ENCODE measurements at places on chromosomes 3 and 15.

- peak overlapping the region; percentile 2 for H3K27ac ChIP-seq
- no peak for ATAC-seq
- H3K36me3 ChIP-seq: no peaks in the 10 kb centered on the region
- H3K27me3 ChIP-seq: no peaks in the 10 kb centered on the region
- H3K4me1 ChIP-seq: peaks cover 8% of the 10 kb centered on the region
These were observed 80.5 kb upstream of the SLC24A5 start for GRCh38 chr15:48040166-48040817.

GRCh38 chr3:159739969-159740368, 248.7 kb upstream of the IL12A start:
- no peak overlapping the region for H3K27ac ChIP-seq
- H3K4me3 ChIP-seq: no peak overlapping the region
- H3K27me3 ChIP-seq: no peaks in the 10 kb centered on the region
- no peaks in the 10 kb centered on the region for H3K4me1 ChIP-seq
- H3K36me3 ChIP-seq: no peaks in the 10 kb centered on the region

- no peak overlapping the region for H3K4me3 ChIP-seq
- H3K27ac ChIP-seq: no peak overlapping the region
- no peak for ATAC-seq
- H3K36me3 ChIP-seq: no peaks in the 10 kb centered on the region
- no peaks in the 10 kb centered on the region for H3K27me3 ChIP-seq
These were observed 405.9 kb upstream of the ZNF385D start for GRCh38 chr3:22156868-22157267.

DNA sequence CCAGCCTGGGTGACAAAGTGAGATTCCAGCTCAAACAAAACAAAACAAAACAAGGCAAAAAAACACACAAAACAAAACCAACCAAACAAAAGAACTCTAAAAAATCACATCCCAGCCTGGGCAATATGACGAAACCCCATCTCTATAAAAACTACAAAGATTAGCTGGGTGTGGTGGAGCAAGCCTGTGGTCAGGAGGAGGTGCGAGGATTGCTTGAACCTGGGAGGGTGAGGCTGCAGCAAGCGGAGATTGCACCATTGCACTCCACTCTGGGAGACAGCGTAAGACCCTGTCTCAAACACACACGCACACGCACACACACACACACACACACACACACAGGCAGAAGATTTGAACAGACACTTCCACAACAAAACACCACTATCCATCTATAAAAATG, 99.6 kb downstream of the SHQ1 start:
- ATAC-seq: no peak
- no peak overlapping the region for H3K27ac ChIP-seq
- H3K4me1 ChIP-seq: no peaks in the 10 kb centered on the region
- H3K27me3 ChIP-seq: no peaks in the 10 kb centered on the region

DNA sequence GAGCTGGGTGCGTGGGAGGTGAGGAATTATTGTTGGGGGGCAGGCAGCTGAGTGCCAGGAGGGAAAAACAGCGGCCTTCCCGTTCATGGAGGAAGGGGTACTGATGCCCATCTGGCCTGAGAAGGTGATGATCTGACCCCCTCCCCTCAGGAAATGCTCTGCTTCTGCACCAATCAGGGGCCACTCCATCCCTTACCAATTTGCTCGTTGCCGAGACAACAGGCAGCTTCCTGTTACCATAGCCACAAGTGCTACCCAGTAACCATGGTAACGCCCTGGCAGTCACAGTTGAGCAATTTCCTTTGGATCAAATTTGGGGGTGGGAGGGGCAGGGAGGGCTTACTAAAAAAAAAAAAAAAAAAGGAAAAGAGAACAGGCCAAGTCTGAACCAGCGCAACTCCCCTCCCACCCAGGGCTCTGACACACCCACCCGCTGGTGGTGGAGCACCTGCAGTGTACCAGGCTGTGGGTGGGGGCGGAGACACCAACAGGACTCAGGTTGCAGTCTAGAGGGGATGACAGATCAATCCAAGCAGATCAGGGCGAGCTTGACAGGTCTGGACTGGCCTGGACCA, 13.7 kb downstream of the CELF6 start:
- peaks cover 9% of the 10 kb centered on the region for H3K36me3 ChIP-seq
- no peaks in the 10 kb centered on the region for H3K27me3 ChIP-seq
- H3K4me1 ChIP-seq: no peaks in the 10 kb centered on the region
- no peak for ATAC-seq

DNA sequence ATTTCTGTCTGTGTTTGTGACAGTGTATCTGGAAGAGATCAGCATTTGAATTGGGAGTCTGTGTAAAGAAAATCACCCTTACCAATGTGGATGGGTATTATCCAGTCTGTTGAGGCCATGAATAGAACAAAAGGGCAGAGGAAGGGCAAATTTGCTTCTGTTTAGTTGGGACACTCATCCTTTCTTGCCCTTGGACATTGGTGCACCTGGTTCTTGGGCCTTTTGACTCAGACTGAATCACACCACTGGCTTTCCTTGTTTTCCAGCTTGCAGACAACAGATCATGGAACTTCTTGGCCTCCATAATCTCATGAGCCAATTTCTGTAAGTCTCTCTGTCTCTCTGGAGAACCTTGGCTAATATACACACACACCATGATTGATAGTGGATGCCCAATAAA, 164.4 kb upstream of the SGO1 start:
- H3K36me3 ChIP-seq: no peaks in the 10 kb centered on the region
- no peak overlapping the region for H3K27ac ChIP-seq
- H3K4me1 ChIP-seq: no peaks in the 10 kb centered on the region

- no peak for ATAC-seq
- H3K27ac ChIP-seq: no peak overlapping the region
- no peak overlapping the region for H3K4me3 ChIP-seq
- H3K36me3 ChIP-seq: no peaks in the 10 kb centered on the region
These were observed 304.5 kb downstream of the RBMS3 start for GRCh38 chr3:29585368-29585767.

- no peaks in the 10 kb centered on the region for H3K4me1 ChIP-seq
- H3K36me3 ChIP-seq: peaks cover 100% of the 10 kb centered on the region
- no peak for ATAC-seq
- H3K4me3 ChIP-seq: no peak overlapping the region
- H3K27me3 ChIP-seq: no peaks in the 10 kb centered on the region
These were observed 40.1 kb downstream of the FAN1 start for GRCh38 chr15:30943654-30944335.

DNA sequence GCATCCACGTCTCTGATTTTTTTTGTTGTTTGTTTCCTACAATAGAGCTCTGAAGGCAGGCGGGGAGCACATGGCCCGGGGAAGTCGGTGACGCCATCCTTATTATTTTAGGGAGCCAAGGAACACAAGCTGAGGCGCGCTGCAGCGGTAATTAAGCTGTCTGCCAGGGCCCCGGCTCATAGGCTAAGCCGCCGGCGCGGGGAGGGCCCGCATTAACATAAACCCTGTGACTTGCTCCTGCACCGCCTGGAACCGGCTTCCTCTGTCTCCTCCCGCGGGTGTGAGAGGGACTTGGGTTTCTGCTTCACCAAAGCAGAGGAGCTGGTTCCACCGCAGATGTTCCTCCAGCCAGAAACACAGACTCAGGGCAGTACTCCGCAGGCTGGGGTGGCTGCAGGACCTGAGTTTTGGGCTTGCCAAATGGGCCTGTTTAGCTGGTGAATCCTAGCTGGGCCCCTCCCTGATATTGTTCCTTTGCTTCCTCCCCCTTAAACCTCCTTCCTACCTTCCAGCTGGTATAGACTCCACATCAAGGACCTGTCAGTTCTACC, 25.3 kb downstream of the ANP32A start:
- H3K27me3 ChIP-seq: no peaks in the 10 kb centered on the region
- H3K4me1 ChIP-seq: no peaks in the 10 kb centered on the region
- H3K27ac ChIP-seq: peak overlapping the region; percentile 77
- peak; percentile 91 for ATAC-seq
- no peaks in the 10 kb centered on the region for H3K36me3 ChIP-seq

GRCh38 chr3:21234933-21235332, 516.1 kb downstream of the ZNF385D start:
- H3K27ac ChIP-seq: no peak overlapping the region
- no peaks in the 10 kb centered on the region for H3K36me3 ChIP-seq
- no peak overlapping the region for H3K4me3 ChIP-seq
- no peak for ATAC-seq

DNA sequence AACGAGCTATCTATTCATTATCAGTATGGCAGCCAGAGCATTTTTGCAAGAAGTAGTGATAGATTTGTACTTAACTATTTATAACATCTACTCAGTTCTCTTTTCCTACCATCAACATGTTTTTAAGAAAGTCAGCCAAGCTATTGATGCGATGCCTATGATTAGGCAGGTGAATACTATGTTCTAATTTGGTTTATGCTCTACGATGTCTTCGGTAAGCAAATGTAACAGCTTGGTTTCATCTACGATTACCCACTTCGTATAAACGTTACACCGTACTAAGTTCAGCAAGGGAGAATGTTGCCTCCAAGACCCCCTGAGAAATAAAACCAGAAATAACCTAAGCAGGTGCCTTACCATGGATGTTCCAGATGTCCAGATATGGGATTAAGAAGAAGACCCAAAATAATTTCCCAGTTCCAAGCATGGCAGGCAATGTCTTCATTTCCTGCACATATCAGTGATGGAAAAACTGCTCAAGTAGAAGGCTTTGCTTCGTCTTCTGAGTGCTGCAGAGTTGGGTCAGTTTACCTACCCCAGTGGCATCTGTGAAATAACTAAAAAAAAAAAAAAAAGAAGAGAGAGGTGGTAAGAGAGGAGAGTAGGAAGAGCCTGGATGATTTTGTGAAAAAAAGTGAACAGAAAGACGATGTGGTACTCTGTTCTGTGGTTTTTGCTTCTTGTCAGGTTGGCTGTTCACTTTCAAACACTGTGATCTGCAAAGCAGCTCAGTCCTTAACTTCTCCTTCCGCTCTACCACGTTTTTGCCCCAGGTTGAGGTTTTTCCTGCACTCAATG, at the start of gene BTLA:
BTLA (minus strand) TSS at position 559 of the 798 bp plus-strand sequence; CDS start at position 445, 114 bp downstream.
- ATAC-seq: no peak
- no peaks in the 10 kb centered on the region for H3K27me3 ChIP-seq
- no peaks in the 10 kb centered on the region for H3K36me3 ChIP-seq
- no peak within 1 kb of the TSS for H3K4me3 ChIP-seq
- H3K27ac ChIP-seq: no peak within 1 kb of the TSS

DNA sequence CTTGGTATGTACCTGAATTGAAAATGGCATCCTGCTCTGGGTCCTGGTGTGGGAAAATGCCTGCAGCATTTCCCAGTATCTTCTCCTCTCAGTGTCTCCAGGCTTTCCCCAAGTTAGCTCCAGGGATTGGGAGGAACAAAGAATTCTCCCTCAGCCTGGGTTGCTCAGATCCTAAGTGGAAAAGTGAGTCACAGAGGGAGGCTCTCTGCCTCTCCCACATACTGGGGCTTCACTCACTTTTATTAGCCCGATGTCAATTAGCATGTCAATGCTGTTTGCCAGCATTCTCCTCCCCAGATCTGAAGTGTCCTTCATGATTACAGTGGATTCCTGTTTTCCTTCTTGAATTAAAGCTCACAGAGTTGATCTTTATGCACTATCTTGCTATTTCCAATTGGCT, 655.0 kb downstream of the EPHA3 start:
- ATAC-seq: no peak
- no peak overlapping the region for H3K27ac ChIP-seq
- H3K36me3 ChIP-seq: no peaks in the 10 kb centered on the region
- no peak overlapping the region for H3K4me3 ChIP-seq

DNA sequence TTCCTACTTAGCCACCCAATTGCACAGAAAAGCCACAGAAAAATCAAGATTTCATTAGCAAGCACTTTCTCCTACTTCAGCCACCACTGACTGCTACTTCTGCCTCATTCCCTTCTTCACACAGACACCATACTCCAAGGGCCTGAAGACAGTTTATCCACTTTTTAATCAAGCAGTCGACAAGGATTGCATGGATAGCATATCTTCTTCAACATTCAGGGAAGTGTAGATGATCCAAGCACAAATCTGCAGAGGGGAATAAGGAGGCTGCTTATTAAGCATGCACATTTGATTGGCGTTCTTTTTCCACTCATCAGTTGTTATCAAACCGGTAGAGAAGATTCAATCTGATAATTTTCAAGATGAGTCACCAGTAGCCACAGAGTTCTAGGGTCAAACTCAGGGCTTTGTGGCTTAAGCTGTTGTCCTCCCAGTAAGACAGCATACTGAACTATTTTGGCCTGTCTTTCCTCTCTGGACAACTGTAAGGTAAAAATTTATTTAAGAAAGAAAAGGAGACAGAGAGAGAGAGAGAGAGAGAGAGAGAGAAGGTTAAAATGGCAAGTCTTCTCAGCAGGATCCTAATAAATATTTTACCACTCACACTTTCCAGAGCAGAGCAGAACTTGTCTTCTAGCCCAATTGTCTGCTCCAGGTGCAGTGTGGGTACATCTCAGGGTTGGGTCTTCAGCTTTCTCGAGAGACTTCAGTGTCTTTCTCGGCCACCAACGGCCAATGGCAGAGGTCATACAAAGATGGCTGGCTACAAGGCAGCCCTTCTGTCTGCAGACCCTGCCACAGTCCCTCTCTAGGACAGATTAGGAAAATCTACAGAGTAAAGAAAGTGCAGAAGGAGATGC, 80.6 kb upstream of the BHLHE40 start:
- peaks cover 14% of the 10 kb centered on the region for H3K4me1 ChIP-seq
- no peaks in the 10 kb centered on the region for H3K27me3 ChIP-seq
- no peaks in the 10 kb centered on the region for H3K36me3 ChIP-seq
- ATAC-seq: peak; percentile 23
- H3K27ac ChIP-seq: peak overlapping the region; percentile 75

GRCh38 chr15:67605871-67606270, 63.4 kb downstream of the MAP2K5 start:
- H3K4me3 ChIP-seq: no peak overlapping the region
- no peak for ATAC-seq
- peaks cover 15% of the 10 kb centered on the region for H3K36me3 ChIP-seq
- H3K27ac ChIP-seq: no peak overlapping the region

DNA sequence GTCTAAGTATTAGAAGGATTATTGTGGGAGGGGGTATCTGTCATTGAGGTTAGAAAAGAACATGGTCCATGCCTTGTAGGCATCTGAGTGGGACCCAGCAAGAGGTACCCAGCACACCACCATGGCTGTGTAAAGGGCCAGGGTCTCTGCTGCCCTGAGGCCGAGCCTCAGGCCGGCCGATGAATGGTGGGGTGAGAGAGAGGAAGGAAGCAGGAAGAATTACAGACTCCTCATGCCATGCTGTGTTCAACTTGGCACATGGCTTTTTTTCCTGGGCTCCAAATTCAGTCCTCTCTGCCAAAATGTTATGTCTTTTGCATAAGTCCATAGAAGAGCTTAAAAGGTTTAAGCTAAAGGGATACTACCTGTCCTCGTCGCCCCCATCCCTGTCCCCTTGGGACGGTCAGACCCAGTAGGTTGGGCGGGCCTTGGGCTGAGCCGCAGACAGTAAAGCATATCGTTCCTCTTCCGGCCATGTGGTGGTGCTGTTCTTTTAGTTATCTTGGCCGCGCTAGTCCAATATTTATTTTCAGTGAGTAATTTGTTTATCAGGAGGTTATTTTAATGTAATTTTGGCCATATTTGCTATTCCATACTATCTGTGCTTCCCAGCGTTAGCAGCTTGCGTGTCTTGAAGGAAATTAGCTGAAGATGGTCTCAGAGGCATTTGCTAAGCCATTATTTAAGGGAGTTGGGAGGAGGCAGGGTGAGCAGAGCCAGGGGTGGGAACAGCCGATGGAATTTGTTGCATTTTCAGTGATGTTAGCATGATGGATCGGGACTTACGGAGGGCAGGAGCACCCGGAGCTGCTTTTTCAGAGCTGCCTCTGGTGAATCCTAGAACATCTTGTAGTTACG, 152.4 kb downstream of the AGBL1 start:
- H3K36me3 ChIP-seq: no peaks in the 10 kb centered on the region
- ATAC-seq: no peak
- peaks cover 33% of the 10 kb centered on the region for H3K27me3 ChIP-seq
- peaks cover 21% of the 10 kb centered on the region for H3K4me1 ChIP-seq

All from gastroesophageal sphincter (tissue), 4 donors.